Activated naive CD4-positive, alpha-beta T cell treated with anti-CD3 and anti-CD28 coated beads, Interleukin-2, amount 50 U/mL, for 72 hours (primary cell): ENCODE measurements at places on chromosomes 12 and 14. TPM values are rescaled to one million over a fixed set of nuclear protein-coding genes. Genes with fewer than 3 reads are reported as not detected.

RHEBL1 gene
- 19.7 TPM for total RNA-seq

- no peak for DNase-seq
Measured at GRCh38 chr12:101695706-101696105, 1.7 kb upstream of the CHPT1 start.

DNA sequence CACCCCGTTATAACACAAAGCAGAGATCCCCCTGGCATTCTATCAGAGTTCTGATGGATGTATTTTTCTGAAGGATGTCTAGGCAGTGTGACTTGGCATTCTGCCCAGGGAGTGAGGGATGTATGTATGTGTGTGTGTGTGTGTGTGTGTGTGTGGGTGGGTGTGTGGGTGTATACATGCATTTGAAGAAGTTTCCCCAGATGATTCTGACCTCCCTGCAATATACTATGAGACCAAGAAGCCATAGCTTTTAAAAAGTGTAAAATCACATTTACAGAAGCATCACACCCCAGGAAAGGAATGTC is 59.7 kb upstream of the NAP1L1 start:
- no peak for DNase-seq

- no peak for DNase-seq
Measured at GRCh38 chr12:96425321-96425720, 25.1 kb upstream of the CDK17 start.

AEBP2 gene
- 69.3 TPM for total RNA-seq

- no peak for DNase-seq
Measured at GRCh38 chr14:87632796-87633195, 360.2 kb downstream of the GALC start.

OVCH1 gene
- total RNA-seq, result not detected

- no peak for DNase-seq
Measured at GRCh38 chr12:89731614-89732013, 23.0 kb upstream of the ATP2B1 start.

GYS2 gene
- total RNA-seq, result not detected

NEUROD4 gene
- not detected for total RNA-seq
